ENCODE measurements at places on chromosomes 13 and 19.

GRCh38 chr13:97235549-97236231, 13.6 kb downstream of the MBNL2 start:
- no peak for DNase-seq

DNA sequence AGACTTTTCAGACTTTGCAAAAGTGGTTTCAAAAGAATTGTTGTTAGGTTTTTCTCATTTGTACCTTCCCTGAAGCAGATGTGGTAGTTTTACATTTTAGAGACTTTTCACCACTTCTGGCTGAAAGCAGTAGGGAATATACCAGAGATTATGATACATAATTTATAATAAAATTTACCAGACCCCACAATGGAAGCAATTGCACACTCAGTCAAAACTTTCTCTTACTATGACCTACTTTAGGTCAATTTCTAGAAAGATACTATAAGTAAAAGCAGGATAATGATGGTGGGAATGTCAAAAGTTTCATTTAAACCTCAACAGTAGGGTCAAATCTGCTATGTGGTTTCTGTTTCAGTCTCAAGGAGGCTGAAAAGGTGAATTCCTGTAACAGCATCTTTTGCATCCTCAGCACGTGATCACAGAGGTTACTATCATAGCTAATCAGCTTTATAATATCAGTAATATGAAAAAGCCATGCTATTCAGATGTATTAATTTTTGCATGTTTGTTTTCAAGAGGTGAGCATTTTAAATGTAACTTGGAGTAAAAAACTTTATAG, 26.9 kb downstream of the PCCA start:
- no peak for DNase-seq

DNA sequence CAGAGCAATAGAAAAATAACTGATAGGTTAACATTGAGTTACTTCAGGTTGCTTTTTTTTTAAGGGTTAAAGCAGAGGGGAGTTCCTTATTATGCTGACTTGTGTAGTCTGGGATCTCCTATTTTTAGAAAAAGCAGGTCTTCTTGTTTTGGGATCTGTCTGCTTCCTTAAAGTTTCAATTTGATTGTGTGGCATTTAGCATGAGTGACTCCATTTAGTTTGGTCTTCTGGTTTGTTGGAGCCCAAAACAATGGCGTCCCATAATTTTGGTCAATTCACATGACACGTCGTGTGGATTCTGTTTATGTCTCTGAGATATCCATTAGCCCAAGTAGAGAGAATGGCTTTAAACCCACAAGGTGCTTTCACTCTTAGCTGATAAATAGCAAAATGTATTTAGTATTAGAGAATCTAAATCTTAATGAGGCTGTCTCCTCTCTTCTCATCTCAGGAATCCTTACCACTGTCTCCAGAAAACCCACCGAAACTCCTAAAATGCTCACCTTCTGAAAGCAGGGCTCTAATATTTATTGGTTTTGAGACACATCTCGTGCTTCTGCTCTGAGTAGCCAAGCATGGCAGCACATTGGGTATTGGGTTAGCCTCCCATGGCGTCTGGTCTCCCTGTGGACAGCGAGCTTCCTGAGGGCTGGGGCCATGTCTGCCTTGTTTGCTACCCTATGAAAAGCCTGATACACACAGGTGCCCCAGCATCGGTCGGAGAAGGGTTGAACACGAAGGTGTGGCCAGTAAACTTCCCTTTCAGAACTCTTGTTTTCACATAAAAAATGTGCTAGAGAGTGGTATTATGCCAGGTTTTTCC, 67.2 kb upstream of the GPR183 start:
- no peak for DNase-seq

GRCh38 chr19:55161571-55162322, 4.2 kb upstream of the TNNI3 start:
- no peak for DNase-seq

DNA sequence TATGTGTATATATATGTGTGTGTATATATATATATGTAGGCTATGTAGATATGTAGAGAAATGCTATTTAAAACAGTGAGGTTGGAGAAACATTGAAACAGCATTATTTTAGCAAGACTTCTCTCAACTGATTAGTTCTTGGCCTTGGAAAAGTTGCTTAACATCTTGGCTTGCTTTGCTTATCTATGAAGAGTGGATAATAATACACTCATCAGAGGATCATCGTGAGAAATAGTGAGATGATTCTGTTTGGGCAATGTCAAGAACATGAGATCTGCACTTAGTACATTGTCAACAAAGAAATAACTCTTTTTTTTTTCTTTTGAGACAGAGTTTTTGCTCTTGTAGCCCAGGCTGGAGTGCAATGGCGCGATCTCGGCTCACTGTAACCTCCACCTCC, 128.3 kb downstream of the KLF5 start:
- DNase-seq, result no peak

- DNase-seq, result no peak
Observed at GRCh38 chr13:41919031-41919740, 41.7 kb downstream of the VWA8 start.

DNA sequence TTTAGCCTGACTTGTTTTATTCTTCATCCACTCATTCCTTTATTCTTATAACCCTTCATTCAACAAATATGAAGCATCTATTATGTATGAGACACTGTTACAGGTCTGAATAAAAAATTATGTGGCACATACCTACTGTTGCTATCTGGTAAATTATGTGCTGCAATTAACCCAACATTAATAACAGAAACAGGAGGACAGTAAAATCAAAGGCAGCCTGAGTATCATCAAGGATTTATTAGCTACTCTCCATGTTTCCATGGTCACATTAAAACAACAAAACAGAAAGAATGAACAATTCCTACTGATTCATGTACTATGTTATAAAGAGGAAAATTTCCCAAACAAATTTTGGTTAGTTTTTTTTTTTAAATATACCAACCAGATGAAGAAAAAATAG, 43.9 kb downstream of the RAP2A start:
- no peak for DNase-seq

DNA sequence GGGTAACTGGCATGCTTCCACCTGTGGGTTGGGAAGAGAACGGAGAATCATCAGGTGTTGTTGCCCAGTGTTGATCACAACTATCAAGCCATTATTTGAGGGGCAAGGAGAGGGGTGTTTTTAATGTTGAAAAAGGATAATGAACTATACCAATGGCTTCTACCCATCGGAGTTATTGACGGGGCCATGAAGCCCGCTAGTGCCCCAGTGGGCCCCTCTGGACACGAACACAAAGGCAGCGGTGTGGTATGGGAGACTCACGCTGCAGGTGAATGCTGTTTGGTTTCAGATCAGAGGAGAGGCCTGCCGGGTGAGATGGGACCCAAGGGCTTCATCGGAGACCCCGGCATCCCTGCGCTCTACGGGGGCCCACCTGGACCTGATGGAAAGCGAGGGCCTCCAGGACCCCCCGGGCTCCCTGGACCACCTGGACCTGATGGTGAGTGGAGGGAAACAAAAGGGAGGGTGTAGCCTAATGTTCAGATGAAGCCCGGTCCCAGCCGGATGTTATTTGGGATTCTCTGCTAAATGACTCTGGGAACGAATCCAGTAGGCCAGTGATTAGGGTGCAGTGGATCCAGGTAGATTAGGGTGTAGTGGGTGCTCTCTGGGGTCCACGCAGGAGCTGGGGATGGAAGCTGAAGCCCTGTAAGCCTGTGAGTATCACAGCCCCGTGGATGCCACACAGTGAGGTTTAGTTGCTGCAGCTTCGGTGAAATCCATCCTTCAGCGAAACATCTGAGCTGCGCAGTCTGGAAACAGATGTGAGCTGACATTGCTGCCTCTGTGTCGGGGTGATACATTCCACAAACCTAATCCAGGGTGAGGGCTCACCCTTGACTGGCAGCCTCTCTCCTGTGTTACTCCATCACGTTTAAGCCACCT, 111.3 kb downstream of the RAB20 start:
- no peak for DNase-seq

- no peak for DNase-seq
Observed at GRCh38 chr19:18392417-18392816, 5.0 kb downstream of the LRRC25 start.

- DNase-seq, result no peak
Observed at GRCh38 chr19:3253270-3253669, 28.8 kb downstream of the CELF5 start.

DNA sequence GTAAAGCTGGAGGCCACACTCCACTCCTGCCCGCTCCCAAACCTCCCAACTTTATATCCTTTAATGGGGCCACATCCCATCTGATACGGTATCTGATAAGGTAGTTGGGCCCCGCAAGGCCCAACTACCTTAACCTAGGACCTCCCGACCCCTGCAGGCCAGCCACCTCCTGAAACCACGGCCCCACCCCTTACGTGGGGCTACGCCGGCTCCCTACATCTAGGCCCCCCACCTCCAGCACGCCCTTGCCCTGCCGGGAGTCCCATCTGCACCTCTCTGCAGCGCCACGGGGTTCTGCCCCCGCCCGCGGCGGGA, 2.2 kb downstream of the IGFLR1 start:
- no peak for DNase-seq
